ENCODE measurements at places on chromosomes 16 and 17. TPM values are rescaled to one million over a fixed set of nuclear protein-coding genes. Genes with fewer than 3 reads are reported as not detected.

- DNase-seq, result no peak
These were observed 30.1 kb downstream of the CD300LF start for GRCh38 chr17:74682471-74683190.

The XAF1 gene
- 13.7 TPM for total RNA-seq

DNA sequence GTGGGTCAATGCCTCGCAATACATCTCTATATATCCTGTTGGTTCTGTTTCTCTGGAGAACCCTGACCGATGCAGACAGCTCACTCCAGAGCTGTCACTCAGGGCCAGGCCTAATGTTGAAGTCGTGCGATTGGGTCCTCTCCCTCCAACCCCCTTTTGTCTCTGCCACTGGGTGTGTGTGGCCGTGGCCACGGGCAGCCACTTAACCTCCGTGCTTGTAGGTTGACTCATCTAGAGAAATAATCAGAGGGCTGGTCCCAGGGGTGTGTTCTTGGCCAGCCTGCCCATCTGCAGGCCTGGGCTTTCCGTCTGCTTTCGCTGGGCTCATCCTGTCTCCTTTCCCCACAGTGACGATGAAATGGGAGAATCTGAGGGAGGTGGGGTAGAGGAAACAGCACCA is 7.4 kb downstream of the ADAD2 start:
- DNase-seq, result peak; percentile 58

The CES3 gene
- 0.29 TPM for total RNA-seq

DNA sequence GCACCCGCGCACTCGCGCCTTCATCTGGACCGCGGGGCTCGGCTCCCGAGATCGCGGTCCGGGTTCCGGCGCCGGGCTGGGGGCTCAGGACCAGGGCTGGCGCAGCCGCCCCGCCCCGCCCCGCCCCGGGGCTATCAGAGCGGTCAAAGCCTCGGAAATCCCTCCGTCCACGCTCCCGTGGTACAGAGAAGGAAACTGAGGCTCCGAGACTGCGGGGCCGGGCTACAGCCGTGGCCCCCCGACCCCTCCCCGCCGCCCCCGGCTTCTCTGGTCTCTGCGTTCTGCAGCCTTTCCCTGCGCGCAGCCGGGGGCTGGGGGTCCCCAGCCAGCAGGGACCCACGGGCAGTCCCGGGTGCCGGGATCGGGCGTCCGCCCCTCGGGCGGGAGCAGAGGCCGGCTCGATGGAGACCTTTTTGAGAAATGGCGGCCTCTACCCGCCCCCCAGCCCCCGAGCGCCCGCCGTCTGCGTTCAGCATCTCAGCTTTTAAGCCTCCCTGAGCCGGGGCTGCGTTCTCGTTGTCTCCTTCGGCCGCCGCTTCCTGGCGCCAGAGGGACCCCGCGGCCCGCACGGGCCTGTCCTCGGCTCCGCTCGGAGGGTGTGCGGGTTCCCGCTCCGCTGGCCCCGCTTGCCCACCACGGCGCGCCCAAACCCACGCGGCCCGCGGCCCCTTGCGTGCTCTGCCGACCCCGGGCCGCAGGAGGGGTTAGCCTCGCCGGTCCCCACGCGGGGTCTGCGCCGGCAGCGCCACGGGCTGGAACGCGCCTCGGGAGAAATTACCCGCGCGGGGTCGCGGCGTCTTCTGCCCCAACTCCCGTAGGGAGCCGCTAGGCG is 1.5 kb upstream of the NPTX1 start:
- DNase-seq, result peak; percentile 58

Measured in Daoy (cell line).